Kidney glomerular epithelial cell (primary cell): ENCODE measurements at places on chromosomes 11 and 22.

- no peak for DNase-seq
Measured at GRCh38 chr22:27717094-27717493, 84.5 kb downstream of the MN1 start.

GRCh38 chr11:65873318-65874156, 937 bp upstream of the EFEMP2 start:
- peak; percentile 83 for DNase-seq

DNA sequence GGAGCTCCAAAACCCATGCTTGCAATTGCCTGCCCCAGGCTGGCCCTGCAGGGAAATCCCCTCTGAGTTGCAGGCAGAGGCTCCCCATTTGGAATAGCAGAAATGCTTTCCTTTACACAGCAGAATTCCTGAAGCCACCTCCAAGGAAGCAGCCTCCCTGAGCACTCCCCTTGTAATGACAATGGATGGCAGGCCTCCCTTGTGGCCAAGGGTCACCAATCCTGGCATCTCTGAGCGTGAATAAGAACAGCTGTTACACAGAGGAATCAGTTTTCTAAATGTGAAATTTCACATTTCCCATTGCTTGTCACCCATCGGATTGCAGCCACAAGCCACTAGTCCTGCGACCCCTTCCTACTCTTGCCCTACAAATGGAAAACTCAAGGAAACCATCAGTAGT, 107.6 kb downstream of the GALNT18 start:
- DNase-seq: no peak

DNA sequence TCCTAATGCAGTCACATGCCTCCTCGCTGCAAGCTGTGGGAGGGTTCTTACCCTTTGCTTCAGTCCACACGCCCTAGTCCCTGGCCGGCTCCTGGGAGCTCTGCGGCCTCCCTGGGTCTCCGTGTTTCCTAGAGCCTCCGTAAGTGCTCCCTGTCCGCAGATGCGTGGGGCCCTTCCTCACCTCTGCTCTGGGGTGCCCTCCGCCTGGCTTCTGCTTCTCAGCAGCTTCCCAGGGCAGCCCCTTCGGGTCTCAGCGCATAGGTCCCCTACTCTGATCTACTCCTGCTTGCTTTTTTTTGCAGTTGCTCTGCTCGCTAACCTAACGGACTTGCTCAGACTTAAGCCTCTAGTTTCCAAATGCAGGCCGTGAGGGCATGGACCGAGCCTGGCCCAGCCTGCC, 22.4 kb downstream of the CAPN1 start:
- no peak for DNase-seq

DNA sequence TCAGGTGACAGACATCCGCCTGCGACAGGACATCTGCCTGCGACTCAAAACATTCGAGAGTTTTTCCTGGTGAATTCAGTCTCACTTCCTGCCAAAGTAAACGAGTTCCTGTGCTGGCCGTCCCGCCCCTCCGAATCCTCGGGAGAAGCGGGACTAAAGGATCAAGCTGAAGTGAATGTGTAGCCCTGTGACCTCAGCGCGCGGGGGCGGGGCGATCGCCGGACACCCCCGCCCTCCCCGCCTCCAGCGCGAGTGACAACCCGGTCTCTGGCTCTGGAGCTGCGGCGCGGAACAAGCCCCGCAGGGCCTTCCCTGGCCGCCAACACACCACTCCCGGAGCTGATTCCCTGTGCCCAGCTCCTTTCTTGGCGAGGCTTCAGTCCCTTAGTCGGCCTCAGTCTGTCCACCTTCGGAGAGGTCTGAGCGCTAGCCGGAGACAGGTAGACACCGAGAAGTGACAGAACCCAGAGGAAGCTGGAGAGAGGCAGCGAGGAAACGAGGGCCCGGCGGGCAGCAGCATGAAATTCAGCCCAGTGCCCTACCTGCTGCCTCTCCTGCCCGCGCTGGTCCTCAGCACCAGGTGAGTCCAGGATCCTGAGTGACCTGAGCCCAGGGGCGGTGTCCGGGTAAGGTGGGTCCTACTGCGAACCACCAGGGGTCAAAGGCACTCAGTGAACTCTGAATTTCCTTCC, 766.4 kb upstream of the LUZP2 start:
- DNase-seq: no peak

DNA sequence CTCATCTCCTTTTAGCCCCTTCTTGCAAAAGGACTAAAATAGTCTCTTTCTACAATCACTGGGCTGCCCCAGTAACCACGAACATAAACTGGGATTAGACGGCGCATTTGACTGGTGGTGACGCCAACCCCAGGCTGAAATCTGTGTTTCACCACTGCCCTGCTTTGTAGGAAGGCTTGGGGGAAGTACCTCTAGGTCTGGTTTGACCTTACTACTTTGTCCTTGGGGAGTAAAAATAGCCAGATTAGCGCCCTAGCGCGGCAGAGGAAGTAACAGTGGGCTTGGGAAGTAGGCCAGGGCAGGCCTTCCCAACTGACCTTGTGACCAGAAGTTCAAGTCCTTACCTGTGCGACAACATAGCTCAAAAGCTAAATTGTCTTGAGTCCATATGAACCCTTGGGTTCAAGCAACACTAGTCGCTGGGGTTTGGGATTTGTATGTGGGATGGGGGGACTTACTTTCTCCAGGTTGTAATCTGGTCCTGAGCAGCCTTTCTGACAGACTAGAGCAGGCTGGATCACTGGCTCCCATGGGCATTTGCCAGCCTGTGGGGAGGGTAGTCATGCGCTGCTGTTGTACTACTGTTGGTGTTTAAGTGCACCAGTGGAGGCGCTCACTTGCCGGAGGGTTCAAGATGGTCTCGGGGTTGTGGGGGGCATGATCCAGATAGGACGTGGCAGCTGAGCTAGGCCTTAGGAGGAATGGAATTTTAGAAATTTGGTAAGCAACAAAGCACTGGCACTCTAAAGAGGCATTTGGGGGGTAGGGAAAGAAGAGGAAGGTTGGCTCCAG, 953 bp upstream of the PACS1 start:
- DNase-seq: peak; percentile 38

DNA sequence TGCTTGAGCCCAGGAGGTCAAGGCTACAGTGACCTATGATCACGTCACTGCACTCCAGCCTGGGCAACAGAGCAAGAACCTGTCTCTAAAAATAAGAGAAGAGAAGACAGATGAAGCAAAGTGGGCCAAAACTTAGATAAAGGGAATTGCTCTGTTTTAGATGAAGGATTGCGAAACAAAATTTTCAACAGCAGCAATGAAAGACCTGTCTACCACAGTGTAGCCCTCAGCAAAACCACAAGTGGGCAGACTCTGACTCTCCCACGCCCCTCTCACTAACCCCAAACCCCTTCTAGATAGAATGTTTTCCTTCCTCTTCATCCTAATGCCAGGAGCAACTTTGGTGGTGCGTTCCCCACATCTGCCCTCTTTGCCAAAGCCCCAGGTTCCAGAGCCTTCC, 105.6 kb upstream of the ALDH3B2 start:
- no peak for DNase-seq

DNA sequence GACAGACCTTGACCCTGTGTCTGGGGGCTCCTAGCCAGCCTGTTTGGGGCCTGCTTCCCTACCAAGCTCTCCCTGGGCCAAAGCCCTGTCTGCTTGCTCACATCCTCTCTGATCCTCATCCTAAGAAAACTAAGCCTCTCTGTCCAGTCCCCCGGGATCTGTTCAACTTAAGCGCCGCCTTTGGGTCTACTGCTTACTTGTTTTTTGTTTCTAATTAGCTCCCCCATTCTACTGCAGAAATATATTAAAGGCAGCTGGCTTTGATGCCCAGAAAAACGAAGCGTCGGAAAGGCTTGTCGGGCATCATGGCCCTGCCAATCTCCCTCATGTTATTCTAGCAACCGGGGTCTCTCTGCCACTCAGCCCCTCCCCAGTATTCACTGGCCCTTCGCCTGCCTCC, 3.4 kb downstream of the DSCAML1 start:
- no peak for DNase-seq

GRCh38 chr11:10758957-10759356, 7.9 kb downstream of the CTR9 start:
- peak; percentile 0 for DNase-seq

- no peak for DNase-seq
Measured at GRCh38 chr22:36833073-36833472, 16.2 kb upstream of the PVALB start.

GRCh38 chr22:46966846-46967245, 204.4 kb downstream of the TBC1D22A start:
- no peak for DNase-seq
